Fibroblast of mammary gland (primary cell): ENCODE measurements at places on chromosomes 2 and 18.

- DNase-seq = no peak
Observed at GRCh38 chr2:45843136-45843535, 191.7 kb downstream of the PRKCE start.

DNA sequence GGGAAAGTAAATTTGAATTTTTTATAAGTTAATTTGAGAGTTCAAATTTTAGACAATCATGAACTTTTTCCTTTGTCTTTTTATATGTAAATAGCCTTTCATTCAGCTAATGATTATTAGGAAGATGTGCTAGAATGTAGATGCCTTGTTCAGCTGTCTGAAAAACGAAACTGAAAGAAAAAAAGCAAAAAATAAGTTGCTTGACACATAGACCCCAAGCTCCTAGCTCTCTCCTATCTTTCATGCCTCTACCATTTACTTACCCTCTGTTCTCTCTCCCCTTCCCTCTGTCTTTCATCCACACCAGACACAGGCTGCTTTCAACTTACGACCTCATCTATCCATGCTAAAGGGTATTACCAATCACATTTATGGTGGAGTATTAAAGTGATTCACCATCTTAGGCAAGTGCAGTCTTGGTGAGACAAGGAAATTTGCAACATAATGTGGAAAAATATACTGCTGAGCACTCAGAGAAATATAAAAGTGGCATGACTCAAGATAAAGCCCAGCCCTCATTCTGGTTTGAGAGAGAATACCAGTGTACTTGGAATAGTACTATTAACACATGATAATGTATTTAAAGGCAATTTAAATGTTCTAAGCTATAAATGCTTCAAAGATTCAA lies 425.6 kb downstream of the SUCLG1 start:
- DNase-seq = no peak

DNA sequence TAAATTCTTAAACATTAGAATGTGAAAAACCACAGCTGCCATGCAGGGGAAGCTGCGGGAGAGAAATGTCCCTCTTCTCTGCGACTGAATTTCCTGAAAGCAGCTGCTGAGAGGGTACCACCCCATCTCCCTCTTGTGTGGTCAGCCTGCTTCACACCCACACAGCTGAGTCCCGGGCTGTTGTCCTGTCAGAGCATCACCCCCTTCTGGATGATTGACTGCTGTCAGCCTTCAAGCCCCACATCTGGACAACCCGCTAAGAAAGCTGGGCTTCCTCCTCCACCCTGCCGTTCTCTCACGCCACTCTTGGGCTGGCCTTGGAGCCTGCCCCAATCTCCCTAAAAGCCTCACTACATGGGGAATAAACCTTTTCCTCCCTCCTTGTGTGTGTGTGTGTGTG lies 26.0 kb downstream of the SH3YL1 start:
- DNase-seq = no peak

- no peak for DNase-seq
Observed at GRCh38 chr2:70668432-70668831, 99.6 kb downstream of the ADD2 start.

DNA sequence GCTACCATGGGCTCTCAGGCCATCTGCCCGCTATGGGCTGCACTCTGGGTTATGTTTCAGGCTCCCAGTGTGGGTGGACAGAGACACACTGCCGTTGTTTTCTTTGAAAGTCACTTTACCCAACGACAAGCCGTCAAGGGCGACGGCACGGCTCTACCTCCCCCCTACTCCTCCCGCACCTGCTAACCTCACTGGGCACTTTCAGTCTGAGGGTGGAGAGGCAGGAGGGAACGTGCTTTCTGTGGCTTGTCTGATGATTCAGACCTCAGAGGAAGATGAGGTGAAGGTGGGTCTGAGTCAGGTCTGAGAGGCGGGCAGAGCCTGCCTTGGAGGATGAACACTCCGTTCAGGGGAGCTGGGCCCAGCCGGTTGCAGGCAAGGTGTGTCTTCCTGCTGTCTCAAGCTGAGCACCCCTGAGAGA lies 147.6 kb upstream of the HDAC4 start:
- DNase-seq = no peak

DNA sequence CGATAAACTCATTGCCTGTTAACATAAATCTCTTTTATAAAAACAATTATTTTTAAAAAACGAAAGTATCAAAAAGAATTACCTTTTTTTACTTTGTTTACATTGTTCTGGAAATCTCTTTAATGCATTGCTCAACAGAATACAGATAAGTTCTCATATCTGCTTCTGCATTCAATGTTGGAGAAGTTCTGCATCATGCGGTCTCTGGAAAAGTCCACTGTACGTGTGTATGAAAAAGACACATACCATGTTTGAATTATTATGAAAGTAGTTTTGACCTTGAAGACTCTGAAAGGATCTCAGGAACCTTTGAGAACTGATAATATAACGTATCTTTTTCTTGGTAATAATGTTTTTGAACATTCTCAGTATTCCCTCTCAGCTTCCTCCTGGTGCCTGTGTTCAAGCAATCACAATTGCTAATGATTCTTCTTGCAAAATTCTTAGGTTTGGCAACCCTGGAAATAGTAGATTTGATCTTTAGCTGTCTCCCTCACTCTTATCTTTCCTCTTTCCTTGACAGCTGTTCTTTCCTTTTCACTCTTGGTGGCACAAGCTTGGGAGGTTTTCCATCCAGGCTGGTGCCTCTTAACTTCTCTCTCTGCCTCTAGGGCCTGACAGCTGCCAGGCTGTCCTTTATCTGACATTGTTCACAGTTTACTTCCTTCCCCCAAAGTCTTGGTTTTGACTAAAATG lies 12.4 kb upstream of the IL1R1 start:
- DNase-seq = no peak

- DNase-seq = peak; percentile 67
Observed at GRCh38 chr2:36597532-36598377, at the start of gene FEZ2. Gene FEZ2, minus strand, starts transcription at chr2:36598168. Its CDS starts 26 bp downstream, at chr2:36598142.

- peak; percentile 10 for DNase-seq
Observed at GRCh38 chr2:95012881-95013550, 12.5 kb upstream of the MAL start.

GRCh38 chr2:32135409-32135808 lies 30.3 kb upstream of the SLC30A6 start:
- DNase-seq = peak; percentile 78

GRCh38 chr2:23363831-23364230 lies 21.1 kb upstream of the KLHL29 start:
- DNase-seq = no peak

DNA sequence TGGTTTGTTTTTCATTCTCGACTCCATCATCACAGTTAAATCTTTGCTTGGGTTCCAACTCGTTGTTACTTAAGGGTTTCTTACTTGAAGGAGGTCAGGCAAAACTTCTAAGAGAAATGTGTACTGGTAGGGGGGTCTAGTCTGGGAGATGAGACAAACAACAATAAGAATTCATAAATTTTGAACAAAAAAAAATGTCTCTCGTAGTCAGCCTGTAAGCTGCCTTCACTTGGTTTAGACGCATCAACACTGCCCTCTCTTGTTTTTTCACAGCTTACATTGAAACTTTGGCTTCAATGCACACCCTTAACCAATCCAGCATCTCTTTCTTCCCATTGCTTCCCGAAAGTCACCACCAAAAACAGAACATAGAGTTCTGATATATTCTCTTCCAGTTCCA lies 576.4 kb upstream of the PIK3C3 start:
- peak; percentile 31 for DNase-seq

GRCh38 chr18:50034029-50034428 lies 160.9 kb downstream of the MYO5B start:
- no peak for DNase-seq

DNA sequence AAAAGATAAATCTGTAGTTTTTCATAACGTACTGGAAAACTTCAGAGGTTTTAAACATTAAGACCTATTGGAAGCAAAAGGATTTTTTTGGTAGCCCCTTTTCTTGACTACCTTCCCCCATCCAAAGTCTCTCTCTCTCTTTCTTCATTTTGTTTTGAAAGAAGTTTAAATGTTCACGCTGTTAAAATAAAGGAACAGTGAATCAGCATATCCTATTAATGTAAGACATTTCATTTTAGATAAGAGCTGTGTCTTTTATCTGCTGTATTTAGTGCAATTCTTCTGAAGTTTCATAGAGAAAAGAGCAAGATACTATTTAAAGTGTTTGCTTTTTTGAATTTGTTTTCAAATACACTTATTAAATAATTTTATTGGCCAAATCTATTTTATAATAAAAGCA lies 205.5 kb upstream of the POU3F3 start:
- no peak for DNase-seq
